ENCODE measurements at places on chromosomes 16 and 17. TPM values are rescaled to one million over a fixed set of nuclear protein-coding genes. Genes with fewer than 3 reads are reported as not detected.

- DNase-seq = no peak
- no peaks in the 10 kb centered on the region for H3K4me1 ChIP-seq
- no peaks in the 10 kb centered on the region for H3K36me3 ChIP-seq
Measured at GRCh38 chr16:5736209-5736930, 638.8 kb upstream of the EEF2KMT start.

DNA sequence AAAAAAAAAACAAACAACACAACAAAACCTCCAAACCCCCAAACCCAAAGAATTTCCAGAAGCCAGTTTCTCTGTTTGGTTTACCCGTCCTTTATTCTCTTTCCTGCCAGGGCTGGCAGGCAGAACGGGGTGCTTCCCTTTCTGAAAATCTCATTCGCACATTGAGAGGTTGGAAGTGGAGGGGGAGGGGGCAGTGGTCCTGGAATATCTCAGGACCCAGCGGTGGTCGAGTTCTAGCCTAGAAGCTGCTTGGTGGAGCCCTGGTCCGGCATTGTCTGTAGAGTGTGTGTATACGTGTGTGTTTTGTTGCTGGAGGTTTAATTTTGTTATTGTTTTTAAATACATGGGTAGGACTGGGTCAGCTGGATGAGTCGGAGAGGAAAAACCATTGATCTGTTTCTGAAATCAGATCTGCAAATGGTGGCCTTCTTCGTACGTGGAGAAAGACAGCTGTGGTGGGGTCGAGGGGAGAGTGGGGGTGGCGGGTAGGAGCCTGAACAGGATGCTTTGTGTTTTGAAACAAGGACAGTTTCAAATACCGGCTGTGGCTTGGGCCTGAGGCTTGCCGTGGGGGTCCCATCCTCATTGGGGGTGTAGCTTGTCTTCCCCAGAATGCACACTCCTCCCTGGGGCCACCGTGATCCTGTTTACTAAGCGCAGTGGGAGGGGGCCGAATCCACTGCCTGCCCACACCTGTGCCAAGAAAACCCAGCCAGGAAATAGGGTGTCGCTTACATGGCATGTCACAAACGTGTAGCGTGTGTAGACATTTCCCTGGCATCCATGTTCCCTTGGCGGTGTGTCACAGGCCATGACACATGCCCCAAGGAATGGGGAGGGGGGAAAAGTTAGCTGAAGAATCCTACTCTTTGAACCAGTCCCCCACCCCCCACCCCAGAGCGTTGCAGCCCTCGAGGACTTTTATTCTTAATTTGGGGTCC, 1.6 kb downstream of the CMIP start:
- no peak for DNase-seq
- H3K36me3 ChIP-seq = peaks cover 37% of the 10 kb centered on the region
- H3K27ac ChIP-seq = peak overlapping the region; percentile 76
- peaks cover 53% of the 10 kb centered on the region for H3K4me1 ChIP-seq
- peaks cover 16% of the 10 kb centered on the region for H3K27me3 ChIP-seq
- H3K4me3 ChIP-seq = peak overlapping the region; percentile 90

- DNase-seq = no peak
- no peak overlapping the region for H3K27ac ChIP-seq
- no peak overlapping the region for H3K4me3 ChIP-seq
- H3K4me1 ChIP-seq = no peaks in the 10 kb centered on the region
- no peaks in the 10 kb centered on the region for H3K36me3 ChIP-seq
Measured at GRCh38 chr17:8719291-8720246, 25.1 kb downstream of the CCDC42 start.

DNA sequence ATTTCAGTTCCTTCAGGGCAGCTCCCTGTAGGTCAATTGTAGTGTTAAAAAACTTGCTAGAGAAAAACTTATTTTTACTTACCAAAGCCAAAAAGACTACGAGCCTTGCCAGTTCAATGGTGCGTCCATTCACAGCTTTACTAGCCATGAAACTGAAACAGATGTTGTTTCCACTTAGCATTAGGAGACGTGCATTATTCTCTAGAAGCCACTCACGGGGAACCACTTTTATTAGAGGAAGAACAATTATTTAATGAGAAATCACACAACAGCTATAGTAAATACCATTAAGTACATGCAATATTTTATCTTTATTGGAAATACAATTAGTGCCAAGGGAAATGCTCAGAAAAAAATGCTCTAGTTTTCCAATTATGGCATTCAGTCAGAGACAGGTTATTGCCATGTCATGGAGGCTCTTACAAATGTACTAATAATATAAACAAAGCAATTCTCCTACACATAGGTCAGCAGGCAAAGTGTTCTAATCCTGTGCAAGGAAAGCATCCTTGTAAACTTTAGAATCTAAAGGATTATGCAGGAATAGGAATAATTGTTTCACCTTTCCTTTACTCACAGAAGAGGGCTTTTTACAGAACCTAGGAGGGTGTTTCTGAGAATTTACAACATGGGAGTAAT, 17.4 kb downstream of the LASP1NB start:
- no peak for DNase-seq
- no peak overlapping the region for H3K27ac ChIP-seq
- no peaks in the 10 kb centered on the region for H3K27me3 ChIP-seq
- no peaks in the 10 kb centered on the region for H3K36me3 ChIP-seq
- H3K4me1 ChIP-seq = peaks cover 7% of the 10 kb centered on the region
- no peak overlapping the region for H3K4me3 ChIP-seq

- H3K27ac ChIP-seq = no peak overlapping the region
- H3K27me3 ChIP-seq = no peaks in the 10 kb centered on the region
- H3K36me3 ChIP-seq = no peaks in the 10 kb centered on the region
- no peak overlapping the region for H3K4me3 ChIP-seq
- no peak for DNase-seq
Measured at GRCh38 chr16:26317885-26318284, 626.1 kb downstream of the HS3ST4 start.

- no peak for DNase-seq
- H3K27me3 ChIP-seq = peaks cover 69% of the 10 kb centered on the region
- H3K4me1 ChIP-seq = peaks cover 26% of the 10 kb centered on the region
- peak overlapping the region; percentile 70 for H3K4me3 ChIP-seq
Measured at GRCh38 chr16:54285414-54286089, 1.0 kb downstream of the IRX3 start.

DNA sequence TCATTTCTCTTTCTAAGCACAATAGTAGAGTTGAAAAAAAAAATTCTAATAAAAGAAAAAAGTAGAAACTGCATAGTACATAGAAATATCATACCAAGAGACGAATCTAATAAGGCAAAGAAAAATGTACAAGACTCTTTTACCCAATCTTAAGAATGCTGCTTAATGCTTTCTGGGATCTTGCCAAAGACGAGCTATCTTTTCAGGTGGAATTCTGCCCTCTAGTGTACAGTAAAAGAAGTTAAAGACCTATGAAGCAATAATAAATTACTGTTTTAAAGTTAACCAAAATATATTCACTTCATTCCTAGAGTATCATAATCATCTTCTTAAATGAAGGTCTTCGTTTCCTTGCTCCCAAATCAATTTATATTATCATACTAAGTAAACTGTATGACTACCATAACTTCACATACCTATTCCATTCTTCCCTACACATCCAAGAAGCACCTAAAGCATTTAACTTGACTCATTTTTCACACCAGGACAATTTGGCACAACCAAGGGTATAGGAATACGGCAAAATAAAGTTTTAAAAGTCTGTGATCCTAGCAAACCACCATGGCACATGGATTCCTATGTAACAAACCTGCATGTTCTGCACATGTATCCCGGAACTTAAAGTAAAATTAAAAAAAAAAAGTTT, 47.7 kb downstream of the CFDP1 start:
- DNase-seq = no peak
- peaks cover 22% of the 10 kb centered on the region for H3K27me3 ChIP-seq
- H3K4me3 ChIP-seq = no peak overlapping the region
- H3K36me3 ChIP-seq = peaks cover 39% of the 10 kb centered on the region

The HOXB13 gene
- not detected for total RNA-seq

The NPIPB9 gene
- 4.0 TPM for total RNA-seq

The SDK2 gene
- 0.07 TPM for total RNA-seq

The MEIOC gene
- total RNA-seq = 0.37 TPM

The CTRL gene
- 5.6 TPM for total RNA-seq

The ANKRD40 gene
- 39.4 TPM for total RNA-seq

The ALDH3A1 gene
- not detected for total RNA-seq

The SPATA32 gene
- total RNA-seq = 0.67 TPM

The TBC1D3I gene
- total RNA-seq = 1.2 TPM

The ABI3 gene
- total RNA-seq = 28.5 TPM

The EXOC7 gene
- total RNA-seq = 103 TPM

All from activated T-helper 2 cell treated with anti-CD3 and anti-CD28 coated beads, Interferon-gamma antibody, Interleukin-2, Interleukin-4, amounts not matched to agents 10 μg/mL and 5 μg/mL and 100 μg/mL, durations not matched to agents 14 hours and 24 hours and 36 hours (primary cell).